ENCODE measurements at places on chromosomes 7 and 10.

GRCh38 chr7:31692451-31692850, 5.4 kb downstream of the PPP1R17 start:
- no peak for DNase-seq

GRCh38 chr7:2043316-2044039, 189.3 kb downstream of the MAD1L1 start:
- DNase-seq = no peak

GRCh38 chr7:156473476-156474240, 166.9 kb upstream of the RNF32 start:
- DNase-seq = no peak

DNA sequence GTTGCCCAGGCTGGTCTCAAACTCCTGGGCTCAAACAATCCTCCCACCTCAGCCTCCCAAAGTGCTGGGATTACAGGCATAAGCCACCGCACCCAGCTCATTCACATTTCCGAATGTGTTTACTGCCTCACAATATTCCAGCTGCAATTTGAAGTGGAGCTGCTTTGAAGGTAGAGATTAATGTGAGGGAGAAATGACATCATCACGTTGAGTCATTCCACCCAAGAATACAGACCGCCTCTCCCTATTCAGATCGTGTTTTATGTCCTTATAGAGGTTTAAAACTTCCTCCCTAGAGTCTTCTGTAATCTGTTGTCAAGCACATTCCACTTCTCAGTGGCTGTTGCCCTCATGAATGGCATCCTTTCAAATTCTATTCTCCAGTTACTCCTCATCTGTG, 100.4 kb upstream of the PDGFA start:
- no peak for DNase-seq

DNA sequence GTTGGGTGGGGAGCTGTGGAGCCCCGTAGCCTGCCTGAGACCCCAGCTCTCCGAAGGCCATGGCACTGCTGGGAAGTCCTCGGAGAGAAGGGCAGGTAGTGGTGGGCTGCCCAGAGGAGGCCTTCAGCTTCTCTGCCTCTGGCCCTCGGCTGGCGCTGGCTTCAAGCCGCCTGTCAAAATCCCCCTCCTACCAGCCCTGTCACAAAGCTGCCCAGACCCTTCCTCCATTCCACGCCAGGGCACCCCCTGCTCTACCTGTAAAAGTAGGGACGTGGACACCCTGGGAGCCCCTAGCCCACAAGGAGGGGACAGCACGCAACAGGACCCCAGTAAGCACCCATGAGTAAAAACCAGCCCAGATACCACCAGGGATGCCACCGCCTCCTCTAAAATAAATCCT, 31.6 kb downstream of the MAD1L1 start:
- DNase-seq = no peak

DNA sequence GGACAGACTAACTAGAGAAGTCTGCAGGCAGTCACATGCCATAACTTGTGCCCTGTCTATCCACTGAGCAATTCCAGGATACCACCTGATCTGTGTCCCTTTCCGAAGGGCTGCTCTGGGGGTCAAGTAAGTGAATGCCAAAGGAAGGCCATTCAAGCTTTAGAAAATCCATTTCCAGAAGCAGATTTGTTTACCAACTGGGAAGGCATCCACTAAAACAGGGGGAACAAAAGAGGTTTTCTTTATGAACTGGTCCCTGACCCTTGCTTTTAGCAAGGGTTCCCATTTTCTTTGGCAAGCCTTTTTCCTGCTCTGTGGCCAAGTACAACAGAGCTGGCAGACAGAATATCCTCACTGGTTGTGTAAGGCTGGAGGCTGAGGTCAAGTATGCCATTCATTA, 36.5 kb downstream of the ITPRID1 start:
- no peak for DNase-seq

DNA sequence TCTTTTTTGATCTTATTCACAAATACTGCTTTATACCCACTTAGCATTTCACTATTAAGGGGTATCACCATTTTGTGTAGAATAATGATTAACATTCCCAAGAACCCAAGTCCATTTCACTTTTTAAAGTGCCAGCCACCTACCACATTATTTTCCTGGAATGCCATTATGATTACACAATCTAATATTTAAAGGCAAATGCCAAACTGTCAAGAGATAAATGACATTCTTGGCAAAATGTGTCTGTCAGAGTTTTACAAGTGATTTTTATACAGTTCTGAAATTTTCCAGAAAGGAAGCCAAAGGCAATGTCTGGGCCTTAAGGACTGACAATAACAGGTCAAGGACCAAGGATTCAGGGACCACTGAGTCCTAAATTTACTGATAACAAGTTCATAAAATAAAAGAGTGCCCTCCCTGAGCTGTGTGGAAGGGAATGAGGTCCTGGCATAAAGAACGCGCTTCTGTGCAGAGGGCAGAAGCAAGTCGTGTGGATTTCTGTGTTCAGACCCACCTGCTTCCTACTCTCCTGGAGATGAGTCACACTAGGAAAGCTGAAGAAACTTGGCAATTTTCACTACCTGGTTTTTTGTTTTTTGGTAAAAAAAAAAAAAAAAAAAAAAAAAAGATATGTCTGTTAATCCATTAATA, 66.5 kb downstream of the UBE2H start:
- DNase-seq = no peak

DNA sequence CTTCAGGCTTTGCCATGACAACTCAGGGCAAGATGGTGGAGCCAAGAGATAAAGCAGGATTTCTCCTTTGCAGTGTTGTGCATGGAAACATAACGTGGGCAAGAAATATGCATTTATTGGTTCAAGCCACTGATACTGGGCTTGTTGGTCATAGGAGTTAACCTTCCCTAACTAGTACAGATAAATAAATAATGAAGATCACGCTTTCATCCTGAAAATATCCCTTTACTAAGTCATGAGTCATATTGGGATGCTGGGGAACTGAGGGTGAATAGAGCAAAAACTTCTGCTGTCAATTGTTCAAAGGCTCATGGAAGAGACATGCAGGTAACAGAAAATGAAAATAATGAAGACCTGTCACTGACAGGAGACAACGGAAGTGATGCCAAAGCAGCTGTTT, 55.5 kb downstream of the TES start:
- DNase-seq = no peak

GRCh38 chr7:139635526-139636302, 112.2 kb downstream of the CLEC2L start:
- DNase-seq = no peak

GRCh38 chr10:133013463-133013862, 71.1 kb upstream of the CFAP46 start:
- DNase-seq = no peak

GRCh38 chr7:105648561-105649401, 67.5 kb upstream of the EFCAB10 start:
- no peak for DNase-seq

DNA sequence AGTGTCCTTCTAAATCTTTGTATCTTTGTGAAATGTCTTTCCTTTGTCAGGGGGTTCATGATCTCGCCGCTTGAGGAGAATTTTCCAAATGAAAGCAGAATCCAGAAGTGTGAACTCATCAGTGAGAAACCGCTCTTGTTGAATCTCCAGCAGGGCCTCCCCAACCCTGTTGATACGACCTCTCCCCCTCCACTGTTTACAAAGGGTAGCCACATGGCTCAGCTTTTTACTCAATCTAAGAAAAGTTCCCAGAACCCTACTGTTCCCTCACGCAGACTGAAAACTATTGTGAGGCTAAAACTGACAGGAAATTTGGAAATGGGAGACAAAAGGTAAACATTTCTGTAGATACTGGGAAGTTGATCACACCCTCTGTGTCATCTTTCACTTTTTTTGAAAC, 73.9 kb downstream of the SEMA3C start:
- DNase-seq = no peak

- DNase-seq = no peak
Measured at GRCh38 chr10:87864496-87865059, 1.2 kb downstream of the PTEN start.

DNA sequence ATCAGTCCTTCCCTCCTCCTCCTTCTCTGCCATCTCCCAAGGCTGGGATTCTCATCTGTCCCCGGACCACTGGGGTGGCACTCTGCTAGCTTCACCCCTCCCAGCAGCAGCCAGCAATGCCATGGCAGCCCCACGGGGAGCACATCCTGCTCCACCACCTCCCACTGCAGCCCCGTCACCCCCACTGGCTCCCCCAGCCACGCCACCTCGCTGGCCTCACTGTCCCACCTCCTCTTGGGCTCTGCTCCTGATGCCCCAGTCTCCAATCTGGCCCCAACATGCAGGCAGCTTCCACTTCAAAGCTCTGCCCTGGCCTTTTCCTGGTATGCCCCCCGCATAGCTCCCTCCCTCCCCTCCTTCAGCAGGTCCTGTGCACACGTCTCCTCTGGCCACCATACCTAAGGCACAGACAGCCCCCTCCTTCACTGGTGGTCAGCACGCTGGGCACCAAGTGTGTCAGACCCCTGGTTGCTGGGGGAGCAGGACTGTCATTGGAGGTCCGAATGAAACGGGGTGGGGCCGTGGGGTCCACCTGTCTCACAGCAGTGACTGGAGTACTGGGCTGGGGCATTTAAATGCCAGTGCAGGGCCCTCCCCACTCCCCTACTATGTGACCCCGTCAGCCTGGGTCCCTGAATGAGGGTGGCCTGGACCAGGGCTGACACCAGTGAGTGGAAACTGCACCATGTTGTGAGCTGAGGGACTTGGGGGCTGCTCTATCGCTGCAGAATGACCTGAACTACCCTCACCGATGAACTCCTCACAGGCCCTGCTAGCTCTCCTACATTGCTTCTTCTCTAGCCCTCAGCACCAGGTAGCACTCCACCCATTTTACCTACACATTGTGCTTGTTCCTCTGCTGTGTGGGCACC, 38.7 kb downstream of the RASGEF1A start:
- DNase-seq = no peak

- no peak for DNase-seq
Measured at GRCh38 chr10:58372607-58373441, 12.4 kb upstream of the TFAM start.

DNA sequence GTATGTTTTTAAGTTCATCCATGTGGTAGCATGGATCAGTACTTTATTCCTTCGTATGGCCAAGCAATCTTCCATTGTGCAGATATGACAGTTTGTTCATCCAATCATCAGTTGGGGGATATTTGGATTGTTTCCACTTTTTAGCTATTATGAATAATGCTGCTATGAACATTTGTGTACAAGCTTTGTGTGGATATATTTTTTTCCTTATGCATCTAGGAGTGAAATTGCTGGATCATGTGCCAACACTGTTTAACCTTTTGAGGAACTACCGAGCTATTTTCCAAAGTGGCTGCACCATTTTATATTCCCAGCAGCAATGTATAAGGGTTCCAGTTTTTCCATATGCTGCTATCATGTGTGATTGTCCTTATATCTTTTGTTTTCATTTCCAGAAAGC, 140.1 kb downstream of the HIBADH start:
- DNase-seq = no peak

DNA sequence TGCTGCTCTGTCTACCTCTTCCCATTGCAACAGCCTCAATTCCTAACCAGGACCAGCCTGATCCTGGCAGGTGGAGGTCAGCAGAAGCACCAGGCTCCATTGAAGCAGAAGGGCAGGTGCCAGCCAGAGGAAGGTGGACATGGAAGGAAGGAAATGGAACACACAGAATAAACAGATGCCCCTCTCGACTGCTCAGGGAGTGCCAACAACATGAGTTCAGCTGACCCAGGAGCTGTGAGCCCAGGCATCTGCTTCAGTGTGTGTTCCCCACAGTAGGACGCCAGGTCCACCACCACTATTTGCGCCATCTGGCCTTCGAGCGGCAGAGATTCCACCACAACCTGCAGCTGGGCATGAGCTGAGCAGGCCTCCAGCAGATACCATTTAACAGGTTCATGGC, 56.7 kb downstream of the GPAM start:
- DNase-seq = no peak

DNA sequence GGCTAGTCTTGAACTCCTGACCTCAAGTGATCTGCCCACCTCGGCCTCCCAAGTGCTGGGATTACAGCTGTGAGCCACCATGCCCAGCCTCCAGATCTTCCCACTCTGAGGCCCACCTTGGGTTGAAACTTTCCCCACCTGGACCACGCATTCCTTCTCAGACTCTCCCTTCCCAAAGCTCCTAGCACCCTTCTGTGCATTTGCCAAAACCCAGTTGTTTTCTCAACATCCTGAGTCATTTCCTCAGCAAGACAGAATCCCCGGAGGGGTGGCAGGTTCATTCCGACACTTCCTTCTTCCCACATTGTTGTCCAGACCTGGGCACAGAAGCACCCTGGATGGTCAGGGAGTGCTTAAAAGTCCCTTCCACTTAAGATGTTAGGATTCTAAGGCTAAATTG, 28.9 kb downstream of the BAG3 start:
- no peak for DNase-seq

- DNase-seq = no peak
Measured at GRCh38 chr10:48776528-48776927, 91.9 kb downstream of the WDFY4 start.

DNA sequence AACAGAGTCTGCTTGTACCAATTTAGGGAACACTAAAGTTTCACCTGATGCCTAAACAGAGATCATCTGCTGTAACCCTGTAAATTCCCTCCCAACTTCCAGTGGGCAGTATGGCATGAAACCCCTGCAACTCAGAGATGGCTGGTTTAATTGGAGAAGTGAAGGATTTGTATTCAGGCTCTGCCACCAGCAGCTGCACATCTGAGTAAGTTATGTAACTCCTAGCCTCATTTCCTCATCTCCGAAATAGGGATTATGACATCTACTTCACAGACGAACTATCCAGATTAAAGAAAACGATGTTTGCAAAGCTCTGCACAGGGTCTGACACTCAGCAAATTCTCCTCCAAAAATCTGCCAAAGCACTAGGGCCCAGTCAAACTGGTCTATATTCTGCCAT, 493.0 kb downstream of the KCNMA1 start:
- DNase-seq = no peak

GRCh38 chr10:132310701-132311337, 3.1 kb upstream of the STK32C start:
- no peak for DNase-seq

GRCh38 chr10:71409516-71410104, 12.9 kb downstream of the CDH23 start:
- no peak for DNase-seq

DNA sequence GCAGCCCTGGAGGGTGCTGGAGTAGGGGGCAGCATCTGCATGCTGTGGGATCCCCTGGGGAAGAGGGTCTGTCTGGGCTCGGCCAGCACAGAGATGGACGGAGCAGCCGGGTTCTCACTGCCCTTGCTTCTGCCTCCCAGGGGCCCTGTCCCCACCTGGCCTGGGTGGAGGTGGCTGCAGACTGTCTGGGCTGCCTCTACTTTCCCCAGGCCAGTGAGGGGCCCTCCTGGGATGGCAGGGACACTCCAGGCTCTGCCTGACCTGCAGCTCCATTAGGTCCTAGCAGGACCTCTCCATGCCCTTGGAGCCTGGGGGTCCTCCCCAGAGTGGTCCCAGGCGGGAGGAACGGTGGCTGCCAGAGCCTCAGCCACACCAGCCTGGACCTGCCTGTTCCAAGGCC, 63.7 kb downstream of the PWWP2B start:
- DNase-seq = no peak

DNA sequence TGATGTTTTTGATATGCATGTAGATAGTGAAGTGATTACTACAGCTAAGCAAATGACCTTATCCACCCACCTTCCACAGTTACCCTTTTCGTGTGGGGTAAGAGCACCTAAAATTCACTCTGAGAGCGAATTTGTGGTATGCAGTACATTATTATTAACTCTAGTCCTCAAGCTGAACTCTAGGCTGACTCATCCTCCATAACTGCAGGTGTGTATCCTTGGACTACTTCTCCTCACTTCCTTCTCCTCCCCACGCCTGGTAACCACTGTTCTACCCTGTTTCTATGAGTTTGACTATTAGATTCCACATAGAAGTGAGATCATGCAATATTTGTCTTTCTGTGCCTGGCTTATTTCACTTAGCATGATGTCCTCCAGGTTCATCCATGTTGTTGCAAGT, 484.6 kb downstream of the GATA3 start:
- no peak for DNase-seq
